Astrocyte of the spinal cord (primary cell): ENCODE measurements at places on chromosomes 5 and 9.

DNA sequence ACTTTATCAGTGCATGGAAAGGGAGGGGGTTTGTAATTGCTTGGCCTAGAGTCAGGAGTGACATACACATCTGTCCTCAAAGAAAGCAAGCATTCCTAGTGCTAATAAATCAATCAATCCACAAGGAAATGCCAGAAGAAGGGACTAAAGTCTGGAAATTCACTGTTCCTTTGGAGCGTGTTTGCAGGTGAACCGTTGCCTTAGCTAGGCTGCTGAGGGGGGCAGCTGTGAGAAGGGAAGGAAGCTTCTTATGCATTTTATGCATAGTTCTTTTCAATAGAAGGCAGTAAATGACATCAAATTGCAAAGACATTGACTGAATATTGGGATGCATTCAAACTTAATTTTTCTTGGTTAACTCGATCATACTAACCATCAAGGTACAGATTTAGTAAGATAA is 1092.5 kb upstream of the SEMA6A start:
- DNase-seq, result no peak

GRCh38 chr5:128014578-128014977 is 69.0 kb upstream of the SLC12A2 start:
- no peak for DNase-seq

DNA sequence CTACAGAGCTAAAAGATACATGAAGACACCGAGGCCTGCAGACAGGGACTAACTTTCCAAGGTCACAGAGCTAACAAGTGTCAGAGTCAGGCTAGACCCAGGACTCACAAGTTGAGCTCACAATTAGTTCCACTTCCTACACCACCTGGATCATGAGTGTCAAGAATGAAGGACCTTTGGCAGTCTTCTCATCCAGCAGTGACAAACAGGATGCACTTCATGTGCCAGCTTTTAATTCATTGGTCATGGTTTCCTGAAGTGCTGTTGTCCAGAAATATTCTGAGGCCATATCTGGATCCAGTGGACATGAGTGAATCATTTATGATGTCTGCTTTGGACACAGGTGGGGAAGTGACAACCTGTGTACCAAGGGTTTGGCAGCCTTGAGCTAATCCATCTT is 77.4 kb downstream of the KCNIP1 start:
- DNase-seq, result no peak

GRCh38 chr5:172439785-172440477 is 14.4 kb downstream of the SH3PXD2B start:
- no peak for DNase-seq

DNA sequence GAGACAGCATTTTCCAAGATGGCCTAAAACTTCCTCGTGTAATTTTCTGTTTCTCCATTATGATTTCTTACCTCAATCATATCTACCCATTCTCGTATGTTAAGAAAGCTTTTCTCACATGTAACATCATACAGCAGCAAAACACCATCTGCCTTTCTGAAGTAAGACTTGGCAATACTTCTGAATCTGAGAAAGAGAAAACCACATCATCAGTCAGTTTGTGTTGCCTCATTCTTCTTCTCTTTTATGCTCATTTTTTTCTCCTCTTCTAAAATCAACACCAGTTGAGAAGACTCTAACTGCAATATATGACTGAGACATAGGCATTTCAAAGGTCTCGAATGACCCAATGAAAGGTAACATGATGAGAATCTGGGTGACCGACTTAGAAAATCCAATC is 66.0 kb downstream of the RASEF start:
- DNase-seq, result peak; percentile 30

DNA sequence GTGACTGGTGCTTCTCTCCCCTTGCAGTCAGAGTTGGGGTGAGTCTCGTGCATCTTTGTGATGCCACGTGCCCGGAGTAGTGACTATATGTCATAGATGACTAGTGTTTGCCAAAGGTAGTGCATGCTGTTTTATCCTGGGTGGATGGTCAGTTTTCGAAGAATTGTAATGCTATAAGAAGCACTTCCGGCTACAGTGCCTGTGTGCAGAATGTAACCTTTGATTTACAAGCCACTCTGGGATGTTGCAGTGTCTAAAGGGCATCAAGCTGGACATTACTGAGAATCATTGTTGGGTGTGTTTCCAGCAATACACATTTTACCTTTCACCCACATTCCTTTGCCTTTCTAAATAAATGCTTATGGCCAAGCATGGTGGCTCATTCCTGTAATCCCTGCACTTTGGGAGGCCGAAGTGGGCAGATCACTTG is 16.7 kb downstream of the MVB12B start:
- no peak for DNase-seq
